ENCODE measurements at places on chromosomes 6 and 20.

DNA sequence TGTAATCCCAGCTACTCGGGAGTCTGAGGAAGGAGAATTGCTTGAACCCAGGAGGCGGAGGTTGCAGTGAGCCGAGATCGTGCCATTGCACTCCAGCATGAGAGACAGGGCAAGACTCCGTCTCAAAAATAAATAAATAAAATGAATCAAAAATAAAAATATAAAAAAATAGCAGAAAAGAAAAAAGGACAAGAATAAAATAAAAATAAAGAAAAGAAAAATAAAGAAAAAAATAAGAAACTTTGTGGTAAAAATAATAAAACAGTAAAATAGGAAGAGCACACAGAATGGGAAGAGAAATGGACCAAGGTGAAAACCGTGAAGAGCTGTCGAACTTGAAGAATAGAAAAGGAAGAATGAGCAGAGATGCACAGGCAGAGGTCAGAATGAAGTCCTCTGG lies 63.0 kb downstream of the SNX5 start:
- DNase-seq = no peak

DNA sequence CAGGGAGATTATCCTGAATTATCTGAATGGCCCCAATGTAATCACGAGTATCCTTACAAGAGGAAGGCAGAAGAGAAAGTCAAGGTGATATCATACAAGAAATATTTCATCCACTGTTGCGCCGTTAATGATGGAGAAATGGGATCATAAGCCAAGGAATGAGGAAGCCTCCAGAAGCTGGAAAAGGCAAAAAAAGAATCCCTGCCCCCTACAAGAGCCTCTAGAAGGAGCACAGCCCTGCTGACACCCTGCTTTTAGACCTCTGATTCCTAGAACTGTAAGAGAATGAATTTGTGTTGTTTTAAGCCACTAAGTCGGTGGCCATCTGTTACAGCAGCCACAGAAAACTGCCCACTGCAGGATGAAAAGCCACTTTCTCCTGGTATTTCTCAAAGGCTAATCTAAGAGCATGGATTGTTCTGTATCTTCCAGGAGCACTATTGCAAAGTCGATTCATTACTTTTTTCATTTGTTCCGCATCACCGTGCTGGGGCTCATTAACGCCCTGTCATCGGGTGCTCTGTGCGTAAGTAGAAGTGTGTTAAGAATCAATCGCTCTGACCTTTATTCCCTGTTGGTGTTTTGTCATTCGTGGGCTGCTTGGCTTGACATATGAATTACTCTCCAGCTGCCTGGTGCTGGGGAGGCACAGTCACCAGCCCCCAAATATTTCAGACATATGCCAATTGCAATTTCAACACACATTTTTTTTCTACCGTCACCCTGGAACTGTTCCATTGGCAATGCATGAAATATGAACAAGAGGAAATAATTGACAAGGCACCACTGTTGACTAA lies 117.0 kb downstream of the PCSK2 start:
- DNase-seq = no peak

DNA sequence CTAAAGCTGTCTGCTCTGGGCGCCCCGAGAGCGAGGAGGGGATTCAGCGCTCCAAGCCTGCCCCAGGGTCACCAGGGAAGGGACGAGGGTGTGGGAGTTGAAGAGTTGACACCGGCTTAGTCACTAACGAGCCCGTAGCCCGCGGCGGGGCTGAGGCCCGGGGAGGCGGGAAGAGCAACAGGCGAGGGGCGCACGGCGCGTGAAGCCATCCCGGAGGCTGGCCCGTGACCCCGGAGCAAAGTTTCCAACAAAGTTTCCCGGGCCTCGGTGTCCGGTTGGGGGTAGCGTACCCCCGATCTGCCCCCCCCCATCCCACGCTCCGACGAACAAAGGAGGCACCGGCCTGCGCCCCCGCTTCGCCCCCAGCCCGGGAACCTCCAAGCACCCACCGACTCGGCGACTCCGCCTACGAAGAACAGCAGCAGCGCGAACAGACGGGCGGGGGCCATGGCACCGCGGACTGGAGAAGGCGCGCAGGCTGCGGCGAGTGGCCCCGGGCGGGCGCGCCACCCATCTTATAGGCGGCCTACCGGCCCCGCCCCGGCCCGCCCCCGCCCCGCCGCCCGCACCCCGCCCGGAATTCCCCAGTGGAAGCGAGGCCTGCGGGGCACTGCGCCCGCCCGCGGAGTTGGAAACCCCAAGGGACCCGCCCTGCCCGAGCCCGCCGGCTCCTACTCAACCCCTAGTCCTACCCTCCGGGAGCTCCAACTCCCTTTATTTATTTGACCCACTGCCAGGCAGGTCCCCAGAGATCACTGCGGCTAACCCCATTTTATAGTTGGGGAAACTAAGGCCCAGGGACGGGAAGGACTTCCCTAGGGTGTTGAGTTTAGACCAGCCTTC lies at the start of gene SDC4:
TSS of gene SDC4 (minus strand) at position 489 of the 843 bp plus-strand sequence. CDS start at position 449, 40 bp downstream.
- DNase-seq = peak; percentile 47

DNA sequence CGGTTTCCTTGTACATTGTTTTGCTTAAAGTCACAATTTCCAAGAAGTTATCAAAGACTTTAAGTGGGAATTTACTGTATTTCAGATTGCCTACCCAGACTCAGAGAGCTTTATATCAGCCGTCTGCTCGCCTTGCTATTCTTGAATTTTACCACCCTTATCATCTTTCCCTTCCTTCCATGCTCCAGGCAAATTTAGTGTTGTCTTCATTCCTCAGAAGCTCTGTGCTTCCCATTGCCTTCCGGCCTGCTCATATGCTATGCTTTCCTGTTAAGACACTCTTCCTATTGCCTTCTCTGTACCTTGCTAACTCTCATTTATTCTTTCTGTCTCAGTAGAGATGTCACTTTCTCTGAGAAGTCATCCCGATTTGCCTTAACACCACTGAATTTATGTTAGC lies 52.1 kb downstream of the CD2AP start:
- DNase-seq = no peak

- DNase-seq = no peak
Measured at GRCh38 chr20:39986173-39986904, 702.7 kb downstream of the MAFB start.

DNA sequence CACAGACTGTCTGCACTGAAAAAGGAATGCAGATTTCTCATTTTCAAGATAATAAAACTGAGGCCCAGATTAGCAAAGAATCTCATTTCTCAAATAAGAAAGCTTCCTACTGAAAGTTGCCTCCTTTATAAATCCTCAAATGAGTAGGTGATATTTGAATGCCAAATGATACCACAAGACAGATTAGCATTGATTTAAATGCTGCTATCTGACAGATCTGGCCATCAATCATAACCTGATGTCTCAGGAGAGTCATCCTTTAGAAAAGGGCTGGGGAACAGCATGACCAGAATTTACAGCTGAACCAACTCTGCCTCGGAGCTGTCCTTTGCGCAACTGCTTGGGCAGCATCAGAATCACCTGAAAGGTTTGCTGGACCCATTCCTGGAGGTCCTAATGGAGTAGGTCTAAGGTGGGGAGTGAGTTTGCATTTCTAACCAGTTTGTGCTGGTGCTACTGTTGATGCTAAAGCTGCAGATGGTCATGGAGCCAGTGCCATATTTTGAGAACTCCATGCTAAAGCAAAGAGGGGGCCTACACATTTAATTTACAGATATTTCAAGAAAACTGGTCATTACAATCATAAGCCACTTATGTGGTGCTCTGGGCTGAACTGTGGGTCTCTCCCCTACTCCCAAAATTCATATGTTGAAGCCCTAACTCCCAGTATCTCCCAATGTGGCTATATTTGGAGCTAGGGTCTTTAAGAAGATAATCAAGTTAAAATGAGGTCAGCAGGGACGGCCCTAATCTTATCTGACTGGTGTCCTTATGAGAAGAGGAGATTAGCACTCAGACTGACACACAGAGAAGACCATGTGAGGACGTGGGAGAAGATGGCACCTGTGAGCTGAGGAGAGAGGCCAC lies 295.5 kb upstream of the JARID2 start:
- no peak for DNase-seq

GRCh38 chr6:54094786-54095185 lies 16.5 kb upstream of the MLIP start:
- DNase-seq = no peak

DNA sequence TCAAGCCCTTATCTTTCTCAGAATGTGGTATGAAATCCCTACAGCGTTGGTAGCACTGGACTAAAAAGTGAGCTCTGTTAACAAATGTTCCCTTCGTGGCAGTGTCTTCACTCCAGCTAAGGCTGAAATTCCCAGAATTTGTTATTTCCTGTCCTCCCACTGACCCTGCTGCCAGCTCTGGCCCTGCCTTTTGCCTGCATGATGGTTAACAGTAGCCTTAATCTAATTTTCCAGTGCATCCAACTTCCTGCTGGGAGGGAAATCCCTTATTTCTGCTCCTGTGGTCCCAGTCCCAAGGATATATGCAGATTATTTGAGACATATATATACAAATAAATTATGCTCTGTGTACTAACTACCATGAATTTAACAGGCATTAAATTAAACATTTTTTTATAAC lies 157.2 kb upstream of the CARMIL1 start:
- no peak for DNase-seq

- peak; percentile 68 for DNase-seq
Measured at GRCh38 chr20:1266167-1266973, at the start of gene SNPH. Gene SNPH, plus strand, starts transcription at chr20:1266294. Its CDS starts 29,946 bp downstream, at chr20:1296240.

GRCh38 chr6:46491628-46492547 lies 639 bp upstream of the RCAN2 start:
- DNase-seq = no peak

DNA sequence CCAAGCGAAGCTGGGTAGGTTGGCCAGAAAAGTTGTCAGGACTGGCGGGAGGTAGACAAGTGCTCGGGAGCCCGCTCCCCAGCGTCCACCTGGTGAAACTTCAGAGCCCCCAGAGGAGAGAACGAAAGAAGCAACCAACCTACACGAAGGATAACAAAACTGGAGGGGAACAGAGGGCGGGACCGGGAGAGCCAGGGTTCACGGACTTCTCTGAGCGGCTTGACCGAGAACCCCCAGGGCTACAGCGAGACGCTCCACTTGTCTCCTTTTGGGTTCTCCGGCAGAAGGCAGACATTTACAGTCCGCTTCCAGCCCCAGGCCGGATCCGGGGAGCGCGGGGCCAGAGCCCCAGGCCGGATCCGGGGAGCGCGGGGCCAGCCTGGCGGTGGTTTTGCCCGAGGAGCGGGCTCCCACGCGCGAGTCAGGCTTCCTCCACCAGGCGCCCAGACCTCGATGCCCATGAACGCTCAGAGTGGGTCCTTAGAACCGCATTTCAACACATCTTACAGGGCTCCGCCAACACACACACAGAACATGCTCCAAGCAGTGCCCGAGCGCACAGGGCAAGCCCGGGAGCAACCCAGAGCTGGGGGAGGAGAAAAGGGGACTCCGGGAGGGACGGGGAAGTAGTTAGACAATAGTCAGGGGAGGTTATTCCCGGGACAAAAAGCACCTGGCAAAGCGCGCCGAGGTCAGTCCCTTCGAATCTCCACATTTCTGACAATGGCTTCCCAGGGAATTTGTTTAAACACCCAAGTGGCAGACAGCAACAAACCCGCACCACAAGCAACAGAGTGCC lies 1.1 kb downstream of the PTPRK start:
- DNase-seq = peak; percentile 18

GRCh38 chr6:91633374-91634111 lies 1046.7 kb upstream of the MAP3K7 start:
- peak; percentile 10 for DNase-seq

DNA sequence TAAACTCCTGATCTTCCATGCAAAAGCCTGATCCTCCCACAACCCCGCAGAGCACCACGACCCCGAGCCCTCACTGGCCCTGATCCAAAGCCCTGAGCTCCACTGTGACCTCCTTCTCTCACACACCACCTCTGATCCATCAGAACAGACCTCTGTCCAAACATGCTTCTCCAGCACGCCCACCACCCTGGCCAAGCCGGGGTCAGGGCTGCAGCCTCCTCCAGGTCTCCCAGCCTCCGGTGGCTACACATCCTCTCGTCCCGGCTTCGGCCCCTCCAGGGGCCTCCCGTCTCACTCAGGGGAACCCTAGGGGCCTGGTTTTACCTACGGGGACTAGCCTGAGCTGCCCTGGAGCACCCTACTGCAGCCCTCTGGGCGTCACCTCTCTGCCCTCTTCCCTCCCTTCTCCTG lies 49.1 kb downstream of the FOXF2 start:
- no peak for DNase-seq

- DNase-seq = no peak
Measured at GRCh38 chr6:52724042-52724405, 39.3 kb downstream of the GSTA2 start.

- no peak for DNase-seq
Measured at GRCh38 chr20:45781391-45781931, 10.2 kb downstream of the WFDC3 start.

DNA sequence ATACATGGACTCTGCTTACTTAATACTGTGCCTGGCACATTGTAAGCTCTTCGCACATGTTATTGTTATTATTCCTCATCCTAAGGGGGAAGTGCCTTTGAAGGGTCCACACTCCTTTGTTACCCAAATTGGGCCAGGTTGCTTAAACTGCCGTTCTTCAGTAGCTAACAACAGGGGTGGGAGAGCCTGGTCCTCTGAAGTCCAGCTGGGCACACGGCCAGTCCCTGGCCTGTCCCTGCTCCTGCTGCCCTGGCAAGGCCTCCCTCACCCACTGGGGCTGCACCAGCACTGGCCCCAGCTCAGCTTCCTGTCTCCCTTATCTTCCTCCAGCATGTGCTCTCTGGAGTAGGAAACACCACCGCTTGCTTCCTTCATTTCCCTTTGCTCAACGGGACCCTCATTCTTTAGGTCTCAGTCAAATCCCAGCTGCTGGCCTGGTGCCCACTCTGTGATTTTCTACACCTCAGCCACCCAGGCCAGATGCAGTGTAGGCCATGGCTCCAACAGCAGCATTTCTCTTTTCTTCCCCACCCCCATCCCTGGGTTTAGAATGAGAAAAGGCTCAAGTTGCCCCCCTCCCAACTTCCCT lies 5.5 kb upstream of the PROCR start:
- no peak for DNase-seq

GRCh38 chr20:6583134-6583738 lies 184.2 kb upstream of the BMP2 start:
- DNase-seq = no peak

GRCh38 chr6:47241742-47242482 lies 67.8 kb downstream of the TNFRSF21 start:
- no peak for DNase-seq

GRCh38 chr6:125210667-125211066 lies 57.1 kb downstream of the TPD52L1 start:
- DNase-seq = no peak

DNA sequence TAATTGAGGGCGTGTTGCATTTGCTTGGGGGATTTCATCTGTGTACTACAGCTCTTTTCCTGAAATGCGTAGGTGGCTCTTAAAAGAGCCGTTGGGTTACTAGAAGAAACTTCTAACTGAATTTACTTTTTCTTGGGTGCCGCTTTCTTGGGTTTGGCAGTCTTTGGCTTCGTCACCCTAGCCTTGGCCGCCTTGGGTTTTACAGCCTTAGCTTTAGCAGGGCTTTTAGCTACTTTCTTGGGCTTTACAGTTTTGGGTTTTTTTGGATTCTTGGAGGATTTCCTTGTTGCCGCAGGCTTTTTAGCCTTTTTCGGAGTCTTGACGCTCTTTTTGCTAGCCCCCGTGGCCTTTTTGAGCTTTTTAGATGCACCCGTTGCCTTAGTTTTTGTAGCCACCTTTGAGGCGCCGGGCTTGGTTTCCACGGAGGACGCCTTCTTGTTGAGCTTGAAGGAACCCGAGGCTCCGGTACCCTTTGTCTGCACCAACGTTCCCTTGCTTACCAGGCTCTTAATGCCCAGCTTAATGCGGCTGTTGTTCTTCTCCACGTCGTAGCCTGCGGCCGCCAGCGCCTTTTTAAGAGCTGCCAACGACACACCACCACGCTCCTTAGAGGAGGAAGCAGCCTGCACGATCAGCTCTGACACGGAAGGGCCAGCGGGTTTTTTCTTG lies 54.5 kb downstream of the TRIM38 start:
- DNase-seq = no peak

GRCh38 chr6:149454346-149454848 lies 30.4 kb downstream of the ZC3H12D start:
- no peak for DNase-seq

GRCh38 chr6:167796192-167796981 lies 30.3 kb upstream of the AFDN start:
- no peak for DNase-seq
